ENCODE measurements at places on chromosomes 7 and 10.

GRCh38 chr7:84226759-84227158 lies 32.2 kb upstream of the SEMA3A start:
- no peak for DNase-seq

DNA sequence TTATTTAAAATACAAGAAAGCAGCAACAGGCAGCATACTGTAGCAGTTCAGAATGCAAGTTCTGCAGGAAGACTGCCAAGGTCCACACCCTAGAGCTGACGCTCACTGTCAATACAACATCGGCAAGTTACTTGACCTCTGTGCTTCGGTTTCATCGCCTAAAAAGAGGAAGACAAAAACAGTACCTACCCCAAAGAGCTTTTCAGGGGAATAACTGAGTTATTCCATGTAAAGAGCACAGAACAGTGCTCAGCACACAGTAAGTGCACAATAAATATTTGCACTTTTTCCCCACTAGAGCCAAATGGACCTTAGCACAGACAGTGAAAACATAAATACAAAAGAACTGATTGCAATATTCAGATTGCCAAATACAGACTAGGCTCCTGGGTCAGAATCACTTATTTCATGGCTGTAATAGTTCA lies 88.6 kb downstream of the USP6NL start:
- no peak for DNase-seq

GRCh38 chr10:58969576-58969975 lies 206.9 kb upstream of the PHYHIPL start:
- DNase-seq, result peak; percentile 57

DNA sequence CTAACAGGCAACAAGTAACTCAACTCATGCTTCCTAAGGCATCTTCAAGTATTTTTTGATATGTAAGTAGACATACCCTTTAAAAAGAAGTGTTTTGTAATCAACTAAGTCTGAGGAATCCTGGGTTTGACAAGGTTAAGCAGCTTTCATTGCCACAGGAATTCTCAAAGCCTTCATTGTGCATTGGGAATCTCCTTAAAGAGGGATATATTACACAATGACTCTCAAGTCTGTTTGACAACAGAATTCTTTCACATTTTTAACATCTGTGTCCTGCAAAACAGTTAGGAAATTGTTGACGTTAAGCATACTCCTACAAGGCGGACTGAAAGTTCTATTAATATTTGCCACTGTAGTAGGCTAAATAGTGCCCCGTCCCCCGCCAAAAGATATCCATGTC lies 71.4 kb downstream of the SGMS1 start:
- DNase-seq, result peak; percentile 87

GRCh38 chr10:43265799-43266721 lies 805 bp downstream of the RASGEF1A start:
- DNase-seq, result no peak

DNA sequence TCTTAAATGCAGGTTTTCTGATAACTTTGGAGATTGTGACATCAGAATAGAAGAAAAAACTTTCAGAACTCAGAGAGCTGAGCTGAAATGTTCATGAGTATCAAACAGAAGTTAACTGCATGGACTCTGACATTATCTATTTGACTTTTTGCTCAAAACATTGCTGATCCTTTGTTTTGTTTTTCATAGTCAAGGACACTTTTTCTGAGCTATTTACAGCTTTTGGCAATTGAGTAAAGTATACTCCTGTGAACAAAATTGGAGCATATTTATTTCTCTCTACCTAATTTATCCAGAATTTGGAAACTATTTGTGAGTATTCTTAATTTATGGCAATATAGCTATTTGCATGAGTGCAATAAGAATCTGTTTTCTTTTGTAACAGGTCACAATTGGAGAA lies 11.1 kb downstream of the KCP start:
- DNase-seq, result no peak

GRCh38 chr7:47083476-47084250 lies 498.2 kb downstream of the TNS3 start:
- no peak for DNase-seq

Measured in fibroblast of upper back skin (primary cell).